Stimulated activated CD4-positive, alpha-beta T cell treated with anti-CD3 and anti-CD28 coated beads, TNF-alpha, amount 100 ng/mL, for 1 hour (primary cell): ENCODE measurements at places on chromosomes 2 and 18.

DNA sequence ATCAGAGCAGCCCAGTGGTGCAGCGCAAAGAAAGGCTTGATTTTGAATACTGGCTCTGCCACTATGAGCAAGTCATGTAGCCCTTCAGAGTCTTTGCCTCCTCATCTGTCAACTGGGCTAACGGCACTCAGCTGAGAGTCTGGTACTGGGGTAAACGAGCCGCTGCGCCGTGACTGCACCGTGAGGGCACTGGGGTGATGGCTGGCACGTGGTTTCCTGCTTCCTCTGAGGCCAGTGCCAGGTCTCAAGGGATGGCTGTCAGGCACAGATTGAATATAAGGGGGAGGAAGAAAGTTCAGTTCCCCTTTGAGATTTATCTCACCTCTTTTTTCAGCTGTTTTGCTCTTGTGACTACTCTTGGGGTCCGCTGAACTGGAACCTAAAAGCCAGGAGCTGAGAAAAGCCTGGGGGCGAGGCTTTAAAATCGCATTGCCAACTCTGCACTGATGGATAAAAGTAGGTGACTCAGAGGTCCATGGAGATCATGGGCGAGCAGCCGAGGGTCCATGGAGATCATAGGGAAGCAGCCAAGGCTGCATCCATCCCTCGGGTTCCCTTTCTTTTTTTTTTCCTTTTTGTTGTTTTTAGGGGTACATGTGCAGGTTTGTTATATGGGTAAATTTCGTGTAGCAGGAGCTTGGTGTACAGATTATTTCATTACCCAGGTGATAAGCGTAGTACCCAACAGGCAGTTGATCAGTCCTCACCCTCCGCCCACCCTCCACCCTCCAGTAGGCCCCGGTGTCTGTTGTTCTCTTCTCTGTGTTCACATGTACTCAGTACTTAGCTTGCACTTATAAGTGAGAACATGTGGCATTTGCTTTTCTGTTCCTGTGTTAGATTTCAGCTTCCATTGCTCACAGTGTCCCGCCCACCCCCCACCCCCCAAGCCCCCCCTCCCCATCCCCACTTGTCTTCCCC, 114.3 kb downstream of the SPP2 start:
- DNase-seq, result peak; percentile 21

DNA sequence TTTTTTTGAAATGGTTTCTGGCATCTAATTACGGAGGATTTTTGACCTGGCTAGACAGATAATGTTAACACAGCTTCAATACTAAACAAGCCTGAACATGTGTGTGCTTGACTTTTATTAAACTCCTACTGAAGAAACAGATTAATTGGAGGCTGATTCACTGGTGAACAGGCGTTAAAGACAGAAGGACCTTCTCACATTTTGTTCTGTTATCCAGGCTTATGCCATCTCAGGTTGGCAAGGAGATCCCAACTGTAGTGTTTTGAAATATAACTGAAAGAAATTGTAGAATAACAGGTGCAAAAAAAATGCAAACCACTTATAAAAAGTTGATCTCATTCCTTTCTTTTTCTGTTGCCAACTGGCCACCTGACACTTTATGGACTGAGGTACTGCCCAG, 269.6 kb downstream of the ARHGAP15 start:
- DNase-seq, result no peak

DNA sequence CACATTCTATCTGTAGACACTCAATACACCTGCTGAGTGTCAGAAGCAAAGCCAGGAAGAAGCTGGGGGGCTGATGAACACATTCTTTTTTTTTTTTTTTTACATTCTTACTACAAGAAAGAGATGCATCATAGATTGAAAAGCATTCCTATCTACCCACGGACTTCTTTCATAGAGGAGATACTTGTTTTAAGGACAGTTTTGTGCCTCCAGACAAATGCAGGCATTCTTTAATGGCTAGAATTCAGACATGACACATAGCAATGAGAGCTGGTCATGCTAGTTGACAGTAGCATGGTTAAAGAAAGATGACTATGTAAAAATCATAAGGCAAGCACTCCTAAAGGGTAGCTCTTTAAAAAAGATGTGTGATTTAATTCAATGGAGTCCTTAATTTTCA, 110.2 kb downstream of the EPHA4 start:
- no peak for DNase-seq

DNA sequence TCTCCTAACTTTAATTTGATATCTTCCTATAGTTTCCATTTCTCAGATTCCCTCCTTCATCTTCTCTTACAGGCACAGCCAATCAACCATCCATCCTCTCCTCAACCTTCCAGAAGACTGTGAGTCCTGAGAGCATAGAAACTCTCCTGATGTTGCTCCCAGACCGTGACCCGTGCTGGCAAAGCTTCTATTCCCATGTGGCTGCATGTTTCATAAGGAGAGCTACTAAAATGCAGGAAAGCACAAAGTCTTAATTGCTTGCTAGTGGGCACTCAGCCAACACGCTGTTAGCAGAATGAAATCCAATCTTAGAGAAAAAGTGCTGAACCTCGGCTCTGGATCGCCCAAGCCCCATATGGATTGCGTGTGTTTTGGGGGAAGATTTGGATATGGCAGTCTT, 1244.7 kb upstream of the ZEB2 start:
- no peak for DNase-seq

GRCh38 chr2:29073933-29074332, 390 bp downstream of the PCARE start:
- DNase-seq, result no peak

DNA sequence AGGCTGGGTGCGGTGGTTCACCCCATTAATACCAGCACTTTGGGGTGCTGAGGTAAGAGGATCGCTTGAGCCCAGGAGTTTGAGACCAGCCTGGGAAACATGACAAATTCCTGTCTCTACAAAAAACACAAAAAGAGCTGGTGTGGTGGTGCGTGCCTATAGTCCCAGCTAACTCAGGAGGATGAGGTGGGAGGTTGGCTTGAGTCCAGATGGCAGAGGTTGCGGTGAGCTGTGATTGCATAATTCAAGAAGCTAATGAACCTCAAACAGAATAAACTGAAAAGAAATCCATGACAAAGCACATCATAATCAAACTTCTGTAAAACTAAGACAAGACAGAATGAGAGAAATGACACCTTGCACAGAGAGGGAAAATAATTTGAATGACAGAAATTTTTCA, 54.8 kb downstream of the SEMA4F start:
- no peak for DNase-seq

GRCh38 chr2:68715353-68716041, 19.1 kb upstream of the ARHGAP25 start:
- no peak for DNase-seq

DNA sequence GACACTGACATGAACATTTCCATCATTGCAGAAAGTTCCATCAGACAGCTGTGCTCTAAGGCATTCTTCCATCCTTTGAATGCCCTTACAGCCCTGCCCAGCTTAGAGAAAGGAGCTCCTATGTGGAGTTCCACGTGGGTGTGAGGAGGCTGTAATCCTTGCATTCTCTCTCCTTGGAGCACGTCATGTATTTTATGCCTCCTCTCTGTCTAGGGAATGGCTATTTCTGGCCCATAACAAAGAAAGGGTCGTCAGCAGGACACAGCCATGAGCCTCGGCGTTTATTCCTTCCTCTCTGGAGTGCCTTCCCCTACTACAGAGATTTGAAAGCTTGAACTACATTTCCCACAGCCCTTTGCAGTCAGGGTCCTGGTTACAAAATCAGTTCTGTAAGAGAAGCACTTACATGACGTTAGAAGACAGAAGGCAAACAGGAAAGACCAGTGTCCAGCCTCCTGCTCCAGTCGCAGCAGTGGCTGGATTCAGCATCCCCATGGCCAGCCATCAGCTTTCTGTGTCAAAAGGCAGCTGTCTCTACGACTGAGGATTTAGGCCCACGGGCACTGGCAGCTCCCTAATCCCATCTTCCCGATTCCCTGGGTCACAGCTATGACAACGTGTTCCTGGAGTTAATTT, 234.9 kb downstream of the TFCP2L1 start:
- DNase-seq, result no peak

- no peak for DNase-seq
These were observed 3.4 kb downstream of the FANCL start for GRCh38 chr2:58237741-58238140.

DNA sequence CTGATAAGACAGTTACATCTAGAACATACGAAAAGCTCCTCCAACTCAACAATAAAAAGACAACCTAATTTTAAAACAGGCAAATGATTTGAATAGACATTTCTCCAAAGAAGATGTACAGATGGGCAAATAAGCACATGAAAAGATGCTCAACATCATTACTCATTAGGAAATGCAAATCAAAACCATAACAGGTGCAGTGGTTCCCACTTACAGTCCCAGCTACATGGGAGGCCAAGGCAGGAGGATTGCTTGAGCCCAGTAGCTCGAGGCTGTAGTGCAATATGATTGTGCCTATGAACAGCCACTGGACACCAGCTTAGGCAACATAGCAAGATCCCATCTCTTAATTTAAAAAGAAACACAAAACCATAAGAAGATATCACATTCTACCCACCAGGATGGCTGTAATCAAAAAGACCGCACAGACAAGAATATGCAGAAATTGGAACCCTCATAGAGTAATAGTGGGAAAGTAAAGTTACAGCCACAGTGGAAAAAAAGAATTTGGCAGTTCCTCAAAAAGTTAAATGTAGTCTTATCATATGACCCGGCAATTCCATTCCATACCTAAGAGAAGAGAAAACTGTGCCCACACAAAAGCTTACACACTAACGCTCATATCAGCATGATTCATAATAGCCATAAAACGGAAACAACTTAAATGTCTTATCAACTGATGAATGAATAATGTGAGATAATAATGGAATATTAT, 30.5 kb upstream of the ARMC9 start:
- DNase-seq, result no peak

GRCh38 chr2:178177066-178177679, 17.1 kb upstream of the OSBPL6 start:
- DNase-seq, result no peak

- DNase-seq, result no peak
These were observed 50.2 kb upstream of the DTNA start for GRCh38 chr18:34659579-34660517.

DNA sequence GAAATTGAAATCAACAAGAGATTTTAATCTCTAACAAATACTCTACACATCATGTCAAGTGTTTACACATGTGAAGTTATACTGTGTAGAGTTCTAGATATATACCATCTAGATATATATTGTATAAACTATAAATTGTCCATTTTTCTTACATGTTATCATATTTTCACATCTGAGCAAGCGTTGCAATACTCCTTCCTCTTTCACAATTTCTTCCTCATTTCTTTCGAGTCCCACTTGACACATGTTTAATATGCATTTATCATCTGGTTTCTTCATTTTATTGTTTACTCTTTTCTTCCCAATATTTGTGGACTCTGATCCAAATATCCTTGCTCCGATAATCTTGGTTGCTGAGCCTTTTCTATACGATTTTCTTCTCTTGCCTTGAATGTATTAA, 50.2 kb downstream of the UNC80 start:
- DNase-seq, result no peak

DNA sequence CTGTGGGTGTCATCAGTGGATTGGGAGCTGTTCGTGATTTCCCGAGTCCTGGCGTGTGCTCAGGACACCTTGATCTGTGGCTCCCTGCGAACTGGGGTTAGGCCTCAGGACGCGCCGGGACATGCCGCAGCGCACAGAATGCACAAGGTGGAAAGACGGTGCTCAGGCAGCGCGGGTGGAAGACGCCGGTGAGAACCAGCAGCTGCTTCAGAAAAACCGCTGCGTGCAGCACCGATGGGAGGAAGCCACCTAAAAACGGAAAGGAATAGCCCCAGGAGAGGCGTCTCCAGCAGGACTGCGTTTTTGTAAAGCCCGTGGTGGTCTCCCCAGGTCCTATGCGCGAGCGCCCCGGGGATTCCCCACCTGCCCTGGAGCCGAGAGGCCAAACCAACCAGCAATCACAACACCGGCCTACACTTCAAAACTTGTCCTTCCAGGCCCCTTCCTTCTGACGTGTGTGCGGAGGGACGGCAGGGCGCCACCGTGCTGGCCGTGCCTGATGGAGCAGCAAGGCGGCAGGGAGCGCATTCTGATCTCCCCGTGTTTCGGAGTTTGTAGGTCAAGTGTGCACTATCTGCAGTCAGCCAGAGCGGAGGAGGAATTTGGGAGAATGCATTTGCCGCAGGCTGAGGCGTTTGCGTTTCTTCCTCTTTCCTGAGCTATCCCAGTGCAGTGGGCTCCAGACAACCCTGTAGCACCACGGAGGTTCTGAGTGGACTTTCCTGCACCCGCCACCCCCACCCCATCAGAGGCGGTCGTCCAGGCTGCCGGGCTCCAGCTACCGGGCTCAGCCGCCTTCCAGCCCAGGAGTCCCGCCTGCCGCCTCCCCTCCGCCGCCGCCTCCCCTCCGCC, 32.2 kb downstream of the RTP5 start:
- DNase-seq, result no peak

- DNase-seq, result no peak
These were observed 419.0 kb downstream of the NUP35 start for GRCh38 chr2:183543222-183543621.

- DNase-seq, result no peak
These were observed 212.9 kb downstream of the CYP26B1 start for GRCh38 chr2:71934595-71935261.

DNA sequence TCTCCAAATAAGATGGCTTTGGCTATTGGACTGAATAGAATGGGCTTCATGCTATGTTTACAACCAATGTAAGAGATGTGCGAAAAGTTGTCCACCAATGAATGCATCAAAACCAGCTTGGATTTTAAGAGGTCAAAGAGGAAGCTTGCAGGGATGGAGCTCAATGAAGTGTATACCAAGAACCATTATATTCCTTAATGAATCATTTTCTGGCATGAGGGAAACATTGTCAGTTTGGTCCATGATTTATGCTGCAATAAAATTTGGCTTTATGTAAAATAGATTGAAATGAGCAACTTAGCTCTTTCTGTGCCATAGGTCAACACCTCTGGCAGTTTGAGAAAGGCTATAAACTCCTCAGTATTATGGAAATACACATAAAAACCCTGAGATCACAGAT, 107.3 kb downstream of the SH3BP4 start:
- DNase-seq, result no peak

DNA sequence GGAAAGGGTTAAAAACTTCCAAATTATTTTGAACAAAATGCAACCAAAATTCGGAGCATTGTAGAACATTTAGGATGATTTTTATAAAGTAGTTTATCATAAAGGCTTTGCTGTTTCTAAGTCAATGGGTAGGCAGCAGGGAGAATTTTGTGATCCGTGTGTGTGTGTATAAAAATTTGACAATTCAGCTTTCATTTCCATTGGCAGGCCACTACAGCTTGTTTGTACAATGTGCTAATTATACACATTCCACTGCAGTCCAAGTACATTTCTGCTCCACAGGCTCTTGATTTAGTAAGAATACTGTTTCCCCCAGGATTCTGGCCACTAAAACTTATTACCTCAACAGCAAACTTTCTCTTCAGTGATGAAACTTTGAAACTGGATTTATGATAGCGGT, 71.8 kb upstream of the LTBP1 start:
- no peak for DNase-seq
